Dermis microvascular lymphatic vessel endothelial cell (primary cell): ENCODE measurements at places on chromosomes 16 and 17. TPM values are rescaled to one million over a fixed set of nuclear protein-coding genes. Genes with fewer than 3 reads are reported as not detected.
A peak's percentile ranks its signal among the peaks of the same experiment; 100 is the strongest.

Gene EFNB3
- 0.13 and 1.1 TPM in 2 replicates for total RNA-seq

Gene DPEP1
- 0.13 TPM in 2 replicates for total RNA-seq

Gene KCNJ2
- total RNA-seq, result 1.3 and 1.7 TPM in 2 replicates

Gene PEX12
- total RNA-seq, result 2.6 and 2.8 TPM in 2 replicates

GRCh38 chr16:59690216-59690615 is 956.1 kb upstream of the GOT2 start:
- DNase-seq, result no peak

DNA sequence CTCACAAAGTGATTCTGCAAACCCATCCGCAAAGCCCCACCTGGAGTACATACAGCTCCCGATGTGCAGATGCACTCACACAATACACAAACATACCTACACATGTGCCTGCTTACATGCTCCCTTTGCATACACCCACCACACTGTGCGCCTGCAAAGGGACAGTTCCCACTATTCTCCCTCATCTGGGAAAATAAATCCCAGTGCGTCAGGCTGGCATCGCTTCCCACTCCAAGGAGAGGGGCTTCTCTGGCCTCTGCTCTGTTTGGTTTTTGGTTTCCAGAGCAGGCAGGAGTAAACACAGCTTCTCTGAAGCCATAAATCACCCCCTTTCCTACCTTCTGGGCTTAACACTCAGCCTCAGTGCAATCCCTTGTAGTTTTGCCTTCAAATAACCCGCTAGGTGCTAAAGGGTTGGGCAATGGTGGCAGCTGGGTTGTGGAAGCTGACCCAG is 14.7 kb downstream of the HOXB4 start:
- DNase-seq, result no peak

DNA sequence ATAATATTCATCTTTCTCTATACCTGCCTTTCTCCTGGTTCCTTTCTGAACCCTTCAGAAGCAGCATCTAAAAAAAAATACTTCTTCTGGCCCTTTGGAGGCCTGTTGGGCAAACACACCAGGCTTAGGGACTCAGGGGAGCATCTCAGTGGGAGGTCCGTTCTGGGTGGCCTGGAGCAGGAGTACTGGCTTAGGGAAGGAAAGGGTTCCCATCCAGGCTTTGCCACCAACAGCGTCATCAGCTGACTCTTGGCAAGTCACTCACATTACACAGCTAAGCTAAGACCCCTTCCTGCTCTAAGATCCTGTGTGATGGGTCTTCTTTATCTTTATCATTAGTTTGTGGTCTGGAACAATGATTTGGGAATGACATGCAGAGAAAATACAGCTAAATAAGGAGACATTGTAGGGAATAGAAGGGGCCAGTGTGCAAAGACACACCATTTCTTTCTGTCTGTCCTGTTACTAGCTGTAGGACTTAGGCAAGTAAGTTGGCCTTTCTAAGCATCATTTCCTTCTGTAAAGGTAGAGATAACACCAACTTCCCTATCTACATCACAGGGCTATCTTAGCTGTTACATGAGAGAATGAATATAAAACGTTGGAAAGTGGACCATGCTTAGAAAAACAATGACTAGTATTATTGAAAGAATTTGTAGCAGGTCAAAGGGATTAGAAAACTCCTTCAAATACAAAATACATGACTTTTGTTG is 9.9 kb downstream of the PCTP start:
- DNase-seq, result no peak

DNA sequence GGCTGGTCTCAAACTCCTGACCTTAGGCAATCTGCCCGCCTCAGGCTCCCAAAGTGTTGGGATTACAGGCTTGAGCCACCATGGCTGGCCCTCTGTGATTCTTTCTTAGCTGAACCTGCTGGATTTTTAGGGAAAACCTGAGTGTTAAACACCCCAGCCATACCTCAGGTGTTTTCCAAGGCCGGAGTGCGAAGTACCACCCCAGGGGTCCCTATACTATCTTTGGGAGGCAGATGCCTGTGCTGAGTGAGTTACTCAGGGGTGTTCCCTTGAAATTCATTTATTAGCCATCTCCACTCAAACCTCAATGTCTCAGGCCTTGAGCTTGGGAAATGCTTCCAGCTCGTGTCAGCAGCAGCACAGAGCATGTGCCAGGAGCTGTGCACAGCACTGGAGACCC is 432.7 kb downstream of the SLC39A11 start:
- DNase-seq, result no peak

DNA sequence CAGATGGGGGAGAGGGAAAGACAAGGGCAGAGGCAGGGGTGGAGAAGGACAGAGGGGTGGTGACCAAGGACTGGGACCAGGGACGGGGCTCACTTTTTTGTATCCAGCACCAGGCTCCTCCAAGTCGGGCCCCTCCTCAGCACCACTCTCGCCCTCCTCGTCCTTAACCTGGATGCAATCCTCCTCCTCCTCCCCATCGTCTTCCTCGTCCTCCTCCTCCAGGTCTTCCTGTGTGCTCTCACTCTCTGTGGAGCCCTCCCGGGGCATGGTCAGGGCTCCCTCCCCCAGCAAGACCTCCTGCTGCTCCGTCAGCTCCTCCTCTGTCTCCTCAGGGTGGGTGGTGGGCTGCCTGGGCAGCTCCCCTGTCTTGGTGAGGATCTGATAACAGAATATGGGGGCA is 16.8 kb downstream of the G6PC3 start:
- no peak for DNase-seq

- no peak for DNase-seq
These were observed 23.5 kb downstream of the DNASE1 start for GRCh38 chr16:3677994-3678393.

- DNase-seq, result no peak
These were observed 16.9 kb downstream of the TRIM25 start for GRCh38 chr17:56896968-56897359.

DNA sequence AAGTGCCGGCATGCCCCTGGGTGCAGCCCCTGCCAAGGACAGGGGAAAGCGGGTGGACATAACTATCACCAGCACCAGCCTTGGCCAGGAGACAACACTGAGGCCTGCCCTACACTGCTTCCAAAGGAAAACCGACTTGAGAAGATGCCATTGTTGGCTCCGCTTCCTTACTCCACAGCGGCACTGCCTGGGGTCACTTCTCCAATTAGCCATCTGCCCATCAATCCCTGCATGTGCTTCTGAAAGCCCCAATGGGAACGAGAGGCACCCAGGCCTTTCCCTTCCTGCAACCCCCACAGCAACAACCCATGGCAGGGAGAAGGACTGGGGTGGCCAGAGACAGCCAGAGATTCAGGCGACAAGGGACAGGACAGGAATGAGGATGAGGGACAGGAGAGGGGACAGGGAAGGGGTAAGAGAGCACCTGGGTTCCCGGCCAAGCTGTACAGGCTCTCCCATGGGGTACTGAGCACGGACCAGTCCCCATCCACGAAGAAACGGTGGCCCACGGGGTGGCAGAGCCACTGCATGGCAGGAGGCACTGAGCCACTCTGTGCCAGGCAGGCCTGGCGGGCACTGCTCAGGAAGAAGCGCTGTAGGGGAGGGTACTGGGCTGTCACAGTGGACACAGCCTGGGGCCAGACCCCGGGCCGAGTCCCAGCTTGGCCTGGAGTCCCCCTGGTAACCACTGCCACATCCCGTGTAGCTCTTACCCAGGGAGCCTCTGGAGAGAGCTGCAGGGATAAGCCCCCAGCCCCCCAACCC is 21.2 kb downstream of the SREBF1 start:
- DNase-seq, result no peak

- DNase-seq, result no peak
These were observed 200.0 kb upstream of the CDH5 start for GRCh38 chr16:66166490-66166889.

DNA sequence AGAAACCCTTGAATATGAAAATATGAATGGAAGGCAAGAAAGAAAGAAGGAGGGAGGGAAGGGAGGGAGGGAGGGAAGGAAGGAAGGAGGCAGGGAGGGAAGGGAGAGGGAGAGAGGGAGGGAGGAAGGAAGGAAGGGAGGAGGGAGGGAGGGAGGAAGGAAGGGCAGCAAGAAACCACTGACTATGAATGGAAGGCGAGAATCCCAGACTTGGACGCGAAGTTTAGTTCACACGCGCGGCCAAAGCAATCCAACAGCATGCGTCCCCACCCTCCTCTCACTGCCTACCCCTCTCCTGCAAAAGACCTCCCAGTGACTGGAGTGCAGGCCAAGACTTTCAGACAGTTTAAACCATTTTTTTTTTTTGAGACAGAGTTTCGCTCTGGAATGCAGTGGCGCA is 7.9 kb upstream of the SMARCD2 start:
- no peak for DNase-seq

- DNase-seq, result no peak
These were observed 149.4 kb upstream of the HS3ST3A1 start for GRCh38 chr17:13750816-13751793.

- DNase-seq, result no peak
These were observed 3.1 kb downstream of the ATF7IP2 start for GRCh38 chr16:10388988-10389387.

DNA sequence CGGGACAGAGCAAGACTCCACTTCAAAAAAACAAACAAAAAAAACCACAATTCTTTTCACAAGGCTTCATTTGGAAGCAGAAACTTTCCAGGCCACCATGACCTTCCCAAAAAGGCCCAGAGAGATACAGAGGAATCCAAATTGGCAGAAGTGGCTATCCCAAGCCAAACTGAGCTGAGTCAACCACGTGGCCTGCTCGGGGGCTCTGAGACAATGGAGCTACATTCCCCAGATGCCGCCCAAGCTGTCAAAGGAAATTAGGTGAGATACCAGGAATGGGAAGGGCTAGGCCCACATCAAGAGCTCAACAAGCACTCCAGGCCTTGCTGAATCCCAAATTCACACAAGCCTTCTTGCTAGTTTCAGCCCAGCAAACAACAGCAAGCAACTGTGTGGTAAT is 5.7 kb upstream of the EXOSC6 start:
- no peak for DNase-seq

GRCh38 chr17:13755851-13756250 is 154.1 kb upstream of the HS3ST3A1 start:
- DNase-seq, result no peak

DNA sequence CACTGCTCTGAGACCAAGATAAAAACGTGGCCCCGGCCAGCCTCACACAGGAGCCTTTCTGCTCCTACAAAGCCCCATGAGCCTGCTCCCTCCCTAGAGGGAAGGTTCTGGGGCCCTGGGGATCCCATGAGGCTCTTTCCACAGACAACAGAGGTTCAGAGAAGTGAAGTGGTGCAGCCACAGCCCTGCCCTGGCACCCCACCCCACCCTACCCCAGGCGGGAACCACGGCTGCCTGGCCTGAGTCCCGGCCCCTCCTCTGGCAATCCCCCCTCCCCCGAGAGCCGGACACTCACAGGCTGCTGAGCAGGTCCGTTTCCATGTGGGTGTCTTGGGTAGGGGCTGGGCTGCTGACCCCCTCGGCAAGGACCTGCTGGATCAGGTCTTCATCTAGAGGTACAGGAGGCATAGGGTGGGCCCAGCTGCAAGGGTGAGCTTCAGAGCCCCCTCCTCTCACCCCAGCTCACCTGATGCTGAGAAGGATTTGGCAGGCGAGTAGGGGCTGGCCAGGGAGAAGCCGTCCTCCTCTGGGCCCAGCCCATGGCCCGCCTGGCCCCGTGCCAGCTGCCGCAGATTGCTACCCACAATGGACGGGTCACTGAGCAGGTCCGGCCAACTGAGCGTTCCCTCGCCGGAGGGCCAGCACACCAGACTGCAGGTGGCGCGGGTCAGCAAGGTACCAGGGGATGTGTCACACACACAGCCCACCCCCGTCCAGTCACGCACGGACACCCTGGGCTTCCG is 38.7 kb downstream of the PKD1 start:
- no peak for DNase-seq

- DNase-seq, result no peak
These were observed 43.9 kb downstream of the MEAK7 start for GRCh38 chr16:84460406-84461028.

DNA sequence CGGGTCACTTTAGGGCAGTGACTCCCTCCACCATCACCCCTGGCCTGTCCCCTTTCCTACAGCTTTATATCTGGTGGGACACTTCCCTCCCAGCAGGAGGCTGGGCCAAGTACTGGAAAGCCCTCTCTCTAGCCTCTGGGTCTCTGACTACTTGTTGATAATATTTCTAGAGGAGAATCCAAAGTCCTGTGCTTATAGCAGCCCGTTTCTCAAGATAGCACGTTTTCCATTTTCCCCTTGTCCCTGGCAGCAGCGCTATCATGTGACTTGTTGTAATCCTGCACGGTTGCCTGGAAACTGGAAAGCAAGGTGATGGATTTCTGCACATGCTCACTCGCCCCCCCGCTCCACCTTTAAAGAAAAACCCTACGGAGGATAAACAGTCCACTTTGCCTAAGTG is 3.3 kb upstream of the AXIN2 start:
- DNase-seq, result peak; percentile 28
